NCI-H69 (cell line): ENCODE measurements at places on chromosomes 1 and 21.
A peak's percentile ranks its signal among the peaks of the same experiment; 100 is the strongest.

DNA sequence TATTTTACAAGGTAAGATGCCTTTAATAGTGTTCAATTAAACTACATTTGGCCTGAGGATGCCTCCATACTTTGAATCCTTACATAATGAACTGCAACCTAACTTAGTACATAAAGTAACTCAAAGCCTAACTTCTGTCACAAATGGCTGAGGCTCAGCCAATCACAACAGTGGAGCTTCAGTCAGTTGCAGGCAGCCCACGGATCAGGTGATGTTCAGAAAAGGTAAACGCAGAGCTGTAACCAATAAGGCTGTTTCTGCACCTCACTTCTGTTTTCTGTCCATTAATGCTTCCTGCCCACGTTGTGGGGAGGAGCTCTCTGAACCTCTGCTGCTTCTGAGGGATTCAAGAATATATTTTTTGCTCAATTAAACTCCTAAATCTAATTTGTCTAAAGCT, 94.8 kb upstream of the KIAA0040 start:
- DNase-seq = peak; percentile 31

DNA sequence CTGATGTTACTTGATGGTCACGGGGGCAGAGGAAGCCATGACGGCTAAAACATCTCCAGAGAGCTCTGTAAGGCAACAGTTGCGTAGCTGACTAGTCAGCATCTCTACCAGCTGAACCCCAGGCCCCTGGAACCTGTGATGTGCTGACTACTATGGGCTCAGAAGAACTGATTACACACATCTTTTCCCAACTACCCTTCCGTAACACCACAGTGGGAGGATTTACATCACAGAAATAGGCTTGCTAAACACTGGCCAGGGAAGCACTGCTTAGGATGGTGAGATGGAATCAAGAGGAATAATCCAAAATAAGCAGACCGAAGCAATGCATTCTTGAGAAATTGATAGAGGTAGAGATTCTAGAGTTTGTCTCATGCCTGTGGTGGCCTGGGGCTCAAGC, 122.5 kb downstream of the SMYD2 start:
- no peak for DNase-seq

GRCh38 chr1:183023146-183023600, at the start of gene LAMC1:
LAMC1 (plus strand) TSS chr1:183023420; CDS start chr1:183023717, 297 bp downstream.
- DNase-seq = peak; percentile 96

DNA sequence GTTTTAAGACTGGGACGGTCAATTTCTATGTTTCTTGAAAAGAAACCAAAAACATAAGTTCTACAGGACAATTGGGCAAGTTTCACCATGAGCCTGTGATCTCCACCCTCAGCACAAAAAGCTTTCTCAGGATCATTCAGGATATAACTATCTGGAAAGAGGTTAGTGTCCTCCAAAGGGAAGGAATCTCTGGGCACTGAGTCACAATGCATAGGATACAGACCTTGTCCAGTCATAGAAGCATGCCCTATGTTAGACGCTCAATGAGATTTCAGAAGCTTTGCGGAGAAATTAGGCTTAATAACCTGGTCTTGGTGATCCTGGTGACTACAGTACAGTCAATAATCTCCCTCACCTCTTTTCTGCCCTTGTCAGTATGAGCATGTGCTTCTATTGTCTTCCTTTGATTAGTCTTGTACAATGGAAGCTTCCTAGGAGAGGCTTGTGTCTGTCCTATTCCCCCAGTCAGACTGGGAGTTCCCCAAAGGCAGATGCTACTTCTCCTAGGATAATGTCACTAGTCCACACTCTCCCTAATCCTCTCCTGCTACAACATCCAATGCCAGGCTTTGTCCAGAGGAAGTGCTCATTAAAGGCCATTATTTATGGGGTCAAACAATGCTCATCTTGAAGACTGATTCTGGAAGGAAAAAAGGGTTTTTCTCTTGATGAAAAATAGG, 97.4 kb downstream of the KCNH1 start:
- DNase-seq = peak; percentile 8

GRCh38 chr1:156103521-156103947, 11.0 kb upstream of the LMNA start:
- peak; percentile 75 for DNase-seq

DNA sequence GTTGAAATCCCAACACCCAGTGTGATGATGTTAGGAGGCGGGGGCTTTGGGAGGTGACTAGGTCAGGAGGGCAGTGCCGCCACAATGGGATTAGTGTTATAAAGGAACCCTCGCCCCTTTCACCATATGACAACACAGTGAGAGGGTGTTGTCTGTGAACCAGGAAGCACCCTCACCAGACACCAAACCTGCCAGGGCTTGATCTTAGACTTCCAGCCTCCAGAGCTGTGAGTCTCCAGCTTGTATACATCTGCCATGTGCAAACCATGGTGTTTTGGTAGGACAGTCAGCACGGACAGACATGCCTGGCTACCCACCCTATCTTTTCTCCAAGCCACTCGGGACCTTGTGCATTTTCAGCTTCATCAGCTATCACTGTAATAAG, 4.0 kb downstream of the TRIM11 start:
- DNase-seq = no peak

DNA sequence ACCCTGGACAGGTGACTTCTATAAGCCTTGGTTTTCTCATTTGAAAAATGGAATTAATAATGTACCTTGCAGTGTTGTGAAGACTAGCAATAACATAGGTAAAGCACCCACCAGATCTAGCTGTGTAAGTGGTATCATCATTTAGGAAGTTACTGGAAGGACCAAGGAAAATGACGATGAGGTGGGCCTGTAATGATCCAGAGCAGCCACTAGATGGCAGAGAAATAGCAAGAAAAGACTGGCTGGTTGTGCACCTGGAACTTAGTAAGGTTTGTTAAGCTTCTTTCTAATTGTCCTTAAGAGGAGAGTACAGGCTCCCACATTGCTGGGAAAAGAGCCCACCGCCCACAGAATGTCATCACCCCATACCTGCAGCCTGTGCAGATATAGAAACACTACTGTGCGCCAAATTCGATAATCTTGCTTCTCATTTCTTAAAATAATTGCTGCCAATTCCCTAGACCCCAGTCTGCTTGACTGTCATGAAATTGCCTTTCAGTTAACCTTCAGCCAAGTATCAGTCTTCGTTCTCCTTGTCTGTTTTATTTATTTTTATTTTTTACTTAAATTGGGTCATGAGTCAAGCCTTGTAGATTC, 37.2 kb downstream of the WNT4 start:
- DNase-seq = peak; percentile 58

DNA sequence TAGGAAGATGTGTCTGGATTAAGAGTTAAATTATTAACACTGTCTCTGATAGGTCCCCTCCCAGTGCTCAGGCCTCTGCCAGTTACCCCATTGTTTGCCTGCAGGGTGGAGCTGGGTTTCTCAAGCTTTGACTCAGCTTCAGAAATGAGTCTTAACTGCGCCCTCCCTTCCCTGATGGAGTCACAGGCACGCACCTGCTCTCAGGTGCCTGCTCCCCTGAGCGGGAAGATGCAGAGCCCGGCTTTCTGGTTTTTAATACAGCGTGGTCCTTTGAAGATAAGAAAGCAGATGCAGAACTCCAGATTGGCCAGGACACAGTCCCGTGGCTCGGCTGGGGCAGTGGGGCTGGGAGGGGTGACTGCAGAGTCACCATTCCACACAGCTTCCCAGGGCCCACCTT, 3.2 kb upstream of the SPRR4 start:
- DNase-seq = no peak
